ENCODE measurements at places on chromosomes 2 and 18.

- ATAC-seq, result no peak
Observed at GRCh38 chr2:234100686-234101085, 50.2 kb downstream of the SPP2 start.

DNA sequence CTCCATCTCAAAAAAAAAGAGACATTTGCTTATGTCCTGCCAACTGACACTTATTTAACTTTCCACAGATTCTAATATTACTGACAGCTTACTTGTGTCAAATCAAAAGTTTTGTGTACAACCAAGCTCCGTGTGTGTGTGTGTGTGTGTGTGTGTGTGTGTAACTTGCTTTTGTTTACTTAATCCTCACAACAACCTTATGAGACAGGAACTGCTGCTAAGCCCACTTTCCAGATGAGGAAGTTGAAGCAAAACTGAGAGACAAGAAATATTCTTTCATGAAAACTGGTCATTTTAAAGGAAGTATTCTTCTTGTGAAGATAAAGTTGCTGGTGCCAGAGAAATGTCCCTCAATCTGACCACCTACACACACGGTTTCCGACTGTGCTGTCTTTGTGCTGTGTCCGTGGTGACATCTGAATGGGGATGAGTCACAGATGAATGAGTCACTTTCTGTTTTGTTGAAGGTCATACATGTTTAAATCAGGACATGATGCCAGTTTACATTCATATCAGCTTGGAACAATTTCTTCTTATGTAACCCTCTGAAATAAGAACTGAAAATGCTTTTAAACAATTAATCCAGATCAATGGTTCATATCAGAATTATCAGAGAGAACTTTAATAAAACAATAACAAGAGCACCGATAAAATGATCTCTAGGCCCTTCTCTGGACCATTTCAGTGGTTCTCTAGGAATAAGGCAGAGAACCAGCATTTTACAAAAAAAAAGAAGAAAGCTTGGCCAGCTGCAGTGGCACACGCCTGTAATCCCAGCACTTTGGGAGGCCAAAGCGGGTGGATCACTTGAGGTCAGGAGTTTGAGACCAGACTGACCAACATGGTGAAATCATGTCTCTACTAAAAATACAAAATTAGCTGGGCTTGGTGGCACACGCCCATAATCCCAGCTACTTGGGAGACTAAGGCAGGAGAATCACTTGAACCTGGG is 95.5 kb downstream of the THNSL2 start:
- peak; percentile 87 for ATAC-seq

- ATAC-seq, result no peak
Observed at GRCh38 chr2:193231634-193232033, 1036.9 kb upstream of the TMEFF2 start.

GRCh38 chr2:183530333-183530901 is 406.2 kb downstream of the NUP35 start:
- no peak for ATAC-seq

DNA sequence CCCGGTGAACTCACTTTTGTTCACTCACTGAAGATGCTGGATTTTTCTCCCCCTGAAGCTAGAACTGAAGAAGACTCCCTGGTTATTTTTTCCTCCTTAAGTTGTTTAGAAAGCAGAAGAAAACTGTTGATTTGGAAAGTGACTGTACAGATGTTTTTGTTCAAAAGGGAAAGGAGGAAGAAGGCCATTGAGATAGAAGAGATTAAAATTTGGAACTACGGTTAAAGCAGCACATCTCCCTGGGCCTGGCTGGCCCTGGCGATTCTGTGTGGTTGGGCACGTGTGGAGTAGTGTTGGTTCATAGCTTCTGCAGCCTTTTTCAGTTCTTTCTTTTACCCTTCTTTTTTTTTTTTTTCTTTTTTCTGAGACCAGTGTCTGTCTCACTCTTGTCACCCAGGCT is 109.2 kb downstream of the MAP4K4 start:
- peak; percentile 76 for ATAC-seq

DNA sequence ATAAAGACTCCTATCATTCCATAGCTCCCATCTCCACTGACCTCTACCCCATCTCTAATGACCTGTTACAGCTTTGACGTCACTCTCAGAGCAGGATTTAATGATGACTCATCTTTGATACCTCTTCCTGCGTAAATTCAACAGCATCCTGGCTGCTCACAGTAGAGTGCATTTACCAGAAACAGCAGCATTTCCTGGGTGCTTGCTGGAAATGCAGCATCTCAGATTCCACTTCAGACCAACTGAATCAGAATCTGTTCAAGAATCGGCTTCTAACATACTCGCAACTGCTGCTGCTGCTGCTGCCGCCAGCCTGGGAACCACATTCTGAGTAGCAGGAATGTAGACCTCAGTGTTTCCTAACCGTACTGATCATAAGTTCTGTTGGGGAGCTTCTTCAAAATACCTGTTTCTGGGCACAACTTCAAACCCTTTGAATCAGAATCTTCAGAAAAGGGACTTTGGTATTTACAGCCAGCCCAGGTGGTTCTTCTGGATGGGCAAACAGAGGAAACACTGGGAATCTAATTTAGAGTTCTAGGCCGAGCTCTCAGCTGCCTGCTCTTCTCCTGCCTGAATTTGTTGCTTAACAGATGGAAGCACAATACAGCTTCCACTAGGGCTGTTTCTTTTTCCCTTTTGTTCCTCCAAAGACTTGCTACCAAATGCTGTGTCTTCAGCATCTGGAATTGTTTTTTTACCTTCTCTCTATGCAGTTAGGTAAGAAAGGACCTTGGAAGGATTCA is 241.4 kb downstream of the NCKAP5 start:
- no peak for ATAC-seq

DNA sequence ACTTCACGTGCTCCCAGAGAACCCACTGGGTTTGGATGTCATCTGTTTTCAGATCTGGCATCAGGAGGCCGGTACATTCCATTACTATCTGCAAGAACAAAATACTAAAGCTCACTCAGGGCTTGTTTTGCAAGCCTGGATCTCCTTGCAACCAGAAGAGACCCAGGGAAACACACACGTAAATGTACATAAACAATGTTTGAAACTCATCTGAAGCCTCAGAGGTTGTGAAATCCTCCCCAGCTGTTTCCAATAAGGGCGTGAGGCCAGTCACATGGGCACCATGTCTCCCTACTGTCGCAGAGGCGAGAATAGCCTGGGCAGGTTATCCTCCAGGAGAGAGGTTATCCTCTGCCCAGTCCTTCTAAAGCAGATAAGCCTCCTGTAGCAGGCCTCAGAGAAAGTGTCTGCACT is 186.9 kb downstream of the GFPT1 start:
- ATAC-seq, result no peak

DNA sequence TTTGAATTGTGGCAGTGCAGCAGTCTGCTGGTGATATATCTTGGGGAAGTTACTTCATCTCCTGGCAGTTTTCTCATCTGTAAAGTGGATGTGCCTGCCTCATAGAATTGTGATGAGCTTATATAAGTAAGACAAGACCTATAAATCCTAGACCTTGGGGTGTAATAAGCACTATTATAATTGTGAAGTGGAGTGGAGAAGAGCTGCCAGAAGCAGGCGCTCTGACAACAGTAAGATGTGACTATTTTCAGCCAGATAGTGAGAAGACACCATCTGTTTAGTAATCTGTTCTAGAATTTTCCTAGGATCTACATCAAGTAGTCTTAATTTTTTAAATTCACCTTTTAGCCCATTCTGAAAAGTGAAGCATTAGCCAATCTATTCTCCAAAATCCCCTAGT is 85.6 kb upstream of the TSPYL6 start:
- no peak for ATAC-seq

GRCh38 chr2:184677171-184677570 is 78.8 kb downstream of the ZNF804A start:
- ATAC-seq, result no peak

GRCh38 chr2:227608561-227609338 is 5.9 kb downstream of the SCYGR3 start:
- ATAC-seq, result peak; percentile 90

DNA sequence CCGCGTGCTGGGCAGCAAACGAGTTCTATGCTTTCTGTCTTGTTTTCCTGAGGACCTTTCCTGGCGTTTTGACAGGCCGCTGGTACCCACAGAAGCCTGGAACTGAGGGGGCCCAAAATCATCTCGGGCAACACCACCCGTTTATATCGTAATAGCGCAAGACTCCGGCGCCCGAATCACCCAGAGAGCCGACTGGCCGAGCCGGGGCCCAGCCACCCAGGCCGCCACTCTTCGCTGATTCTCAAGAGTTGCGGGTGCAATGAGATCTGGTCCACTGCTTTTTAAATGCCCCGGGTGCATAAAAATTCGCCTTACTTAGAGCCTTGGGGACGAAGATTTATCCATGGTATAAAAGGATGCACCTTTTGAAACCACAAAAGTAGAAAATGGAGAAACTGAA is 6.2 kb upstream of the SPATA3 start:
- ATAC-seq, result no peak

DNA sequence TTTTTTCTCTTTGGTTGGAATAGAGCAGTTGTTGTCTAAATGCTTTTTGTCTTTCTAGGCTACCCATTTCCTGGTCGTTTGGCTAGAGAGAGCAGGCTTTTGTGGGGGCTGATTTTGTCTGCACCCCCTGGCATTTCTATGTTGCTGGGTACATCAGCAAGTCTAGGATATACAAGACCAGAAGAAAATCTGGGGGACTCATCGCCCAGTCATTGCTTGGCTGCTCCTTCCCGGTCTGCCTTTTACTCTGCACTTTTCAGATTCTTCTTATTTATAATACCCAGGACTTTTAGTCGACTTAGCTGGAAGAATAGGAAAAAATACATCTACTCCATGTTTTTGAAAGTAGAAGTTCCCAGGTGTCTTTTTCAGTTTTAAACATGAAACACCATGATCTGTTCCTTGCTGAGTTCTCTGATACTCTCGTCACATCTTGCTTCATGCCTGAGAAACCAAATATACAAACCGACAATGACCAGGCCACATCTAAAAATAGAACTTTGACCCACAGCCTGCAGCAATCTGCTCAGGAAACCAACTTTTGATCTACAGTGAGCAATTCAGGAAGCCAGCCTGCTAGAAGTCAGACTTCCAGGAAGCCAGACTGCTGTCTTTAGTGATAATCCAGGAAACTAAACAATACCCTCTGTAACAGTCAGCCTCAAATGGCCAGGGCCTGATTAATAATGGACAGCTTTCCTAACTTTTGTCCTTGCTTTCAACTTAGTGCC is 163.8 kb upstream of the MEX3C start:
- ATAC-seq, result no peak

GRCh38 chr2:170524828-170525565 is 190.1 kb upstream of the SP5 start:
- no peak for ATAC-seq

- ATAC-seq, result no peak
Observed at GRCh38 chr2:174490051-174490450, 3.2 kb upstream of the GPR155 start.

DNA sequence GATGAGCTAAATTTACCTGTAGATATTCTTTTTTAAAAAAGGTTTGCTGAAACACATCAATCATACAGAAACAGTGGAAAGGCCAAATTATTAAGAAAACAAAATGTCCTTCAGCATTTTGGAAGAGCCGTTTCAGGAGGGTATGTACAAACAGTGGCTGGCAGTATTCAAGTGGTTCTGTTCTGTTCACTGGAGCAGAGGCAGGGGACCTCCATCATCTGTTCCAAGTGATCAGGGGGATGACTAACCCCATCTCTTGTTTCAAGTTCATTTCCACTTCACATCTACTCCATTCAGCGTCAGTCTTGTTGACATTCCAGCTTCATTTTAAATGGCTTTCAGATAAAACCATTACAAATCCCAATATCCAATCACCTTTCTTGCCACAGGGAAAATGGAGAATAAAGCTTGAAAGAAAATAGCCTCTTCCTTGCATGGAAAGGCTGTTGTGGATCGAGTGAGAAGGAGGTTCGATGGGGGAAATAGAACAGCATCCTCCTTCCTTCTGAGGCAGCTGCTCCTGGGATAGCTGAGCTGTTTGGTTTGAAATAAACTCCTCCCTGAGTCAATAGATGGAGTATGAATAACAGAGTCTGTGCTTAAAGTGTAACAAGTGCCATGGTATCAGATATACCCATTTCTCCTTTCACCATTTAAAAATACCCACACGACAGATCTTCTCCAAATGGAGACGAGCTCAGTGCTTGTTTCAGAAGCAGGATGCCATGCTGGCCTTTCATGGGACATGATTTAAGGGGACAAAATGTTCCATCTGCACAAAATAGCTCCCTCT is 63.7 kb upstream of the OTOF start:
- ATAC-seq, result no peak

DNA sequence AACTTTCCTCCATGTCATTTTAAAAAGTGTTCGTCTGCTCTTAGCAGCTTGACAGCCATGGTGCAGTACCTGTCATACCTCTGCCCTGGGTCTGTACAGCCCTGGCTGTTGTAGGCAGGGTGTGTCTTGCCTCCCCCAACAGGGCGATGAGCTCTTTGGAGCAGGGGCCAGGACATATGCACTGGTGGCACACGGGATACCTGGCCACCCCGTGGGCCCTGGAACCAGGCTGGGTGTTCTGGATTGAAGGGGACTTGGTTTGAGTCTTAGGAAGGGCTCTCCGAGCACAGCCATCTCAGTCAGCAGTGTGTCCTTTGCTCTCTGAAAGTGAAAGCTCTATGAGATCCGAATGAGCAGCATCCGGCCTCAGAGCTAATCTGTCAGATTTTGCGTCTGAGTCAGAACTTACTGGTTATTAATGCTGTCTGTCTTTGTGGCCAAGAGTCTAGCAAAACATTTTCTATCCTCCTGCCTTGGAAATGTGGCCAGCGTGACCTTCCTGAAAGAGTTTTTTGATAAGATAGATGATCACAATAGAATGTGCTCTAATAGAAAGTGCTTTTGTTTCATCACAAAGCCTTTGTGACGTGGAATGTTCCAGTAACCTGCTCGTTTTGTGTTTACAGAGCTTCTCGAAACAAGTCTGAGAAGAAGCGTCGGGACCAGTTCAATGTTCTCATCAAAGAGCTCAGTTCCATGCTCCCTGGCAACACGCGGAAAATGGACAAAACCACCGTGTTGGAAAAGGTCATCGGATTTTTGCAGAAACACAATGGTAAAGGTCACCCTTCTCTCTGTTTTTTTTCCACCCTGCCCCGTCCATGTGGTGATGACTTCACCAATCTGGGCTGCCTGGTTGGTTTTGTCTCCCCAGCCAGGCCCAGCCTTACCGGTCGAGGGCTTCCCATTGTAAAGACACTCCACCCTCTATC is 77.3 kb upstream of the RPL31 start:
- ATAC-seq, result peak; percentile 73

DNA sequence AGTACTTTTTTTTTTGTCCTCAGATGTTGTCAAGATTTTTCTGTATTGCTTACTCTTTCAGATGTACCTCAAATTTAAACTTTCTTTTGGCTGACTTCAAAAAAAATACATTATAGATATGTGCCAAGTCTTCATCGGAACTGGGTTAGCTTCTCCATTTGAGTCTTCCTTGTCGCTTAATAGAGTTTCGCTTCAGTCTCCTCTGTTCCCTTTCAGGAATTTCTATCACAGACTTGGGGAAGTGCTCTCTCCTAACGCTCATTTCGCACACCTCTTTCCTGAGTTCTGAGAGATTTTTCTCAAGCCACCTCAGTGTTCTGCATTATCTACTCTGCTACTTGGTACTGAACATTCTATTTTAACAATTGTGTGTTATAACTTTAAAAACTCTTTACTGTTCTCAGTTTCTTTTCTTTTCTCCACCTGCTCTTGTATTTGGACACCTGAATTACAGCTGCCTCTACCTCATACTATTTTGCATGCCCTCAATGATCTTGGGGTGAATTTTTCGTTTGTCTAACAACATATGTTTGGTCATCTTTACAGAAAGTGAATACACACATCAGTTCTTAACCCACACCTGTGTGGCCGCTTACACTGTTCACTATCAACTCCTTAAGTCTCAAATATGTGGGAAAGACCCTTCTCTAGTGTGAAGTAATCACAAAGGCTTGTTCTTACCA is 16.5 kb downstream of the PTPN2 start:
- no peak for ATAC-seq
